Natural killer cell treated with Interleukin-12 subunit alpha and Interleukin-12 subunit beta and Interleukin-15 and Interleukin-18, amount 100 ng/mL, for 72 hours (primary cell): ENCODE measurements at places on chromosomes 7 and 10. TPM values are rescaled to one million over a fixed set of nuclear protein-coding genes. Genes with fewer than 3 reads are reported as not detected.

Gene LRIT1
- not detected for total RNA-seq

Gene PRSS37
- not detected for total RNA-seq

Gene NKX1-2
- not detected for total RNA-seq

Gene OIT3
- not detected for total RNA-seq

DNA sequence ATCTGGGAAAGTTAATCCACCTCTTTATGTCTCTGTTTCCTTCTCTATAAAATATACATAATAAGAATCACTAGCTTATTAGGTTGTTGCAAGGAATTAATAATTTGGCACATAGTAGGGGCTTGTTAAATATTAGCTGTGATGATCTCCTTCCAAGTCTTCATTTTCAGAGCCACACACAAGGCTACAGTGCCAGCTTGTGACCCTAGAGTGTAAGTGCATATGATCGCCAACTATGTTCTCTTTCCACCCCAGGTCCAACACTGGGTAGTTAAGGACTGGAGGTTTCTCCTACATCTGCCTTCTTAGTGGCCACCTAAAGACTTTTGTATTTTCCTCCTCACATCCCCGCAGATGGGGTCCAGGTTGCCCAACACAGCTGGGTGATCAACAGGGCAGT, 17.9 kb upstream of the ACSM6 start:
- H3K27ac ChIP-seq: no peak overlapping the region
- H3K27me3 ChIP-seq: peaks cover 3% of the 10 kb centered on the region
- no peak for DNase-seq
- no peak overlapping the region for H3K4me3 ChIP-seq

GRCh38 chr10:84289521-84290200, 38.7 kb upstream of the CCSER2 start:
- H3K4me1 ChIP-seq: peaks cover 14% of the 10 kb centered on the region
- H3K4me3 ChIP-seq: no peak overlapping the region
- DNase-seq: no peak
- H3K27me3 ChIP-seq: no peaks in the 10 kb centered on the region
- no peaks in the 10 kb centered on the region for H3K36me3 ChIP-seq
- H3K27ac ChIP-seq: no peak overlapping the region

DNA sequence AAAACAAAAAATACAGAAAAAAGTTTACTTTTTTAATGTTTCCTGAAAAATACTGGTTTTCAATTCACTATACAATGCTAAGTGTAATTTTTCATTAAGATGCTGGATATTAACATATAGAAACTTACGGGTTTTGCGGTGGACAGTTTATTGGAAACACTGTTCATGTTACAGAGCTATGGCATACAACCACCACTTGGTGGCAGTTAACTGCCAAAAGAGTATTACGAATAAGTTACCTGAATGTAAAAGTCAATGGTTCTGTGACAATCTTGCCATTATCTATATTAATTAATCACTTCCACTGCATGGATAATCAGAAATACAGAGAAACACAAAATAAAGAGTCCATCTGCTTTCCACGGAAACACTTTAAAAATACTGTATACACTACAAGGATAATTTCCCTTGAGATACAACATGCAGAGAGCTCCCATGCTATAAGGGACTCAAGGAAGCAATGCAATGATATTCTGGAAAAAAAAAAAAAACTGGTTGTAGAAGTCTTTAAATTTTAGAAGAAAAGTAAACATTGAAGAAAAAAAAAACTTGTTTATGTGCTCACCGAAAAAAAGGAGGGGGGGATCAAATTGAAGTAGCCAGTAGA, 97.0 kb downstream of the TPK1 start:
- no peak overlapping the region for H3K27ac ChIP-seq
- no peaks in the 10 kb centered on the region for H3K4me1 ChIP-seq
- H3K36me3 ChIP-seq: no peaks in the 10 kb centered on the region
- H3K27me3 ChIP-seq: no peaks in the 10 kb centered on the region

- H3K27ac ChIP-seq: no peak overlapping the region
- no peaks in the 10 kb centered on the region for H3K36me3 ChIP-seq
- H3K4me1 ChIP-seq: peaks cover 11% of the 10 kb centered on the region
- no peak overlapping the region for H3K4me3 ChIP-seq
- H3K27me3 ChIP-seq: peaks cover 7% of the 10 kb centered on the region
- no peak for DNase-seq
Observed at GRCh38 chr10:83983578-83984255, 155.6 kb upstream of the GHITM start.

- H3K27ac ChIP-seq: no peak overlapping the region
- H3K4me3 ChIP-seq: no peak overlapping the region
- no peaks in the 10 kb centered on the region for H3K36me3 ChIP-seq
Observed at GRCh38 chr10:124144536-124144935, 51.1 kb upstream of the CHST15 start.

GRCh38 chr10:133466683-133467275, 13.0 kb downstream of the SCART1 start:
- no peak for DNase-seq
- H3K4me1 ChIP-seq: no peaks in the 10 kb centered on the region
- no peak overlapping the region for H3K27ac ChIP-seq
- H3K4me3 ChIP-seq: no peak overlapping the region
- H3K27me3 ChIP-seq: peaks cover 3% of the 10 kb centered on the region

DNA sequence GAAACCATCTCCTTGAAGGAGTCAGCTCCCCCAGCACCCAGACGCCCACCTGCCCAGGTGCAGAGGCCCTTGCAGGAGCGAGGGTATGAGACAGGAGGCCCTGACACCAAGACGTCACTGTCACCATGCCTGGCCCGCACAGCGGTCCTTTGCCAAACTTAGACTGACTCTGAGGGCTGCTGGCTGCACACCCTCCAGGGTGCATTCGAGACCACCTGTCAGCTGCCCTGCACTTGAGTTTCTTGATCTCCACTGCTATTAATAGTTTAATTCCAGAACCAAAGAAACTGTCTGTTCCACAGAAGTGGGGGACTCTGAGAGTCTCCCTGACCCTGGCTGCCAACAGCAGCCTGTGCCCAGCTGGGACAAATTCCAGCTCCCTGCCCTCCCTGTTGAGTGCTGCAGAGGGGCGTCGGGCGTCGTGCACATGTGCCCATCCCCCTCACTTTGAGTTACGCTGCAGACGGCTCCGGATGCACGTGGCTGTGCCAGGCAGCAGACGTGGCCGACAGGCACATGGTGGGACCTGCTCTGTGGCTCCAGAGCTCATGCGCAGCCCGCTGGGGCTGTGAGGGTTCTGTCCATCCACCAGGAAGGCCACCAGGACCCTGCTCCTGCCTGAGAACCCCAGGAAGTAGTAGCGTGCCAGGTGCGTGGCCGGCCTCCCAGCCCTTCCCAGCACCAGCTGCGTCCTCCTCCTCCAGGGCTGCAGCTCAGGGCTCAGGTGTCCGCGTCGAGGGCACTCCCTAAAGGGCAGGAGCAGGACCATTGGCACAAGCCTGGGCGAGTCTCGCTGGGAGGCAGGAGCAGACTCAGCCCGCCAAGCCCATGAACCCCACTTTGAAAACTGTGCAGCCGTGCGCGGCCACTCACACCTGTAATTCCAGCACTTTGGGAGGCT, 24.8 kb downstream of the ELFN1 start:
- peaks cover 13% of the 10 kb centered on the region for H3K27me3 ChIP-seq
- no peak overlapping the region for H3K27ac ChIP-seq
- DNase-seq: no peak

DNA sequence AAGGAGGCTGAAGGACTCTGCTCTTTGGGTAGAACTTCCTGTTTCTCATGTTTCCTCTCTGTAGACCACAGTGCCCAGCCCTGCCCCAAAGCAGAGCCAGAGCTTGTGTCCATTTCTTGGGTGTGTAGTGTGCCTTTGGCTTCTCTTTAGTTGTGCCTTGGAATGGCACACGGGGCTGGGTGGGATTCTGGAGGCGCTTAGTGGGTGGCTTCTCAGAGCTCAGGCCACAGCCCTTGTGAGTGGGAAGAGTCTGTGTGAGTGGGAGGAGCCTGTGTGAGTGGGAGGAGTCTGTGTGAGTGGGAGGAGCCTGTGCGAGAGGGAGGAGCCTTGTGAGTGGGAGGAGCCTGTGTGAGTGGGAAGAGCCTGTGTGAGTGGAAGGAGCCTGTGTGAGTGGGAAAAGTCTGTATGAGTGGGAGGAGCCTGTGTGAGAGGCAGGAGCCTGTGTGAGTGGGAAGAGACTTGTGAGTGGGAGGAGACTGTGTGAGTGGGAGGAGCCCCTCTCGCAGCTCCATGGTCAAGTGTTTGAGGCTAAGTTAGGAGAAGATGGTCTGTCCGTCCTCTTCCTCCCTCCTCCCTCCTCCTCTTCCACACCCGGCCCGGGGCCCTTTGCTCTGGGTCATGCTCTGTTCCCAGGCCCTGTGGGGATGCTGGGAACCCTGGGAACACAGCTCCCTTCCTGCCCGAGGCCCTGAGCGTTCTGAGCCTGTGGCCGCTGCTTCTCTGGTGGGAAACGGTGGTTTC, 153.0 kb downstream of the GRK5 start:
- H3K4me3 ChIP-seq: no peak overlapping the region
- H3K27ac ChIP-seq: no peak overlapping the region
- peaks cover 13% of the 10 kb centered on the region for H3K4me1 ChIP-seq
- no peak for DNase-seq
